Uterus (tissue), 4 donors: ENCODE measurements at places on chromosomes 2 and 18.

DNA sequence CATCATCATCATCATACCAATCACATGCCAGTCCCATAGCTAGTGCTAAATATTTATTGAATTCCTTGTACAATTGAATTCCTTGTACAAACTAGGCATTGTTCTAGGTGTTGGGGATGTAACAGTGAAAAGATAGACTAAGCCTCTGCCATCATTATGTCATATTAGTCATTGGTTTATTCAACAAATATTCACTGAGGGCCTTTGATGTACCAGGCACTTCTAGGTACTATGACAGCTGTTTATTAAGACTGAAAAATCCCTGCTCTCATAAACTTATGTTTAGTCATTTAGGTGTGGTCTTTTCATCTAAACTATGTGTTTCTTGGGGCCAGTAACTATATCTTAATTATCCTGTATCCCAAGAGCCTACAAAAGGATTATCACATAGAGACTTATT is 412.3 kb upstream of the ETAA1 start:
- no peaks in the 10 kb centered on the region for H3K27me3 ChIP-seq
- no peak for DNase-seq

GRCh38 chr2:84880645-84881521 is at the start of gene TRABD2A:
TRABD2A (minus strand) TSS chr2:84881084; CDS start chr2:84881039, 45 bp downstream.
- DNase-seq: no peak
- H3K27me3 ChIP-seq: no peaks in the 10 kb centered on the region
- no peaks in the 10 kb centered on the region for H3K36me3 ChIP-seq
- H3K4me3 ChIP-seq: peak within 1 kb of the TSS; percentile 43
- H3K4me1 ChIP-seq: peaks cover 20% of the 10 kb centered on the region
- no peak within 1 kb of the TSS for H3K27ac ChIP-seq

GRCh38 chr2:221085936-221086335 is 486.2 kb downstream of the EPHA4 start:
- no peaks in the 10 kb centered on the region for H3K4me1 ChIP-seq
- no peaks in the 10 kb centered on the region for H3K27me3 ChIP-seq
- DNase-seq: no peak
- H3K27ac ChIP-seq: no peak overlapping the region
- H3K36me3 ChIP-seq: no peaks in the 10 kb centered on the region

GRCh38 chr2:158357699-158358098 is 98.9 kb downstream of the CCDC148 start:
- no peak overlapping the region for H3K4me3 ChIP-seq
- no peaks in the 10 kb centered on the region for H3K27me3 ChIP-seq
- H3K36me3 ChIP-seq: no peaks in the 10 kb centered on the region
- no peaks in the 10 kb centered on the region for H3K4me1 ChIP-seq
- H3K27ac ChIP-seq: no peak overlapping the region

DNA sequence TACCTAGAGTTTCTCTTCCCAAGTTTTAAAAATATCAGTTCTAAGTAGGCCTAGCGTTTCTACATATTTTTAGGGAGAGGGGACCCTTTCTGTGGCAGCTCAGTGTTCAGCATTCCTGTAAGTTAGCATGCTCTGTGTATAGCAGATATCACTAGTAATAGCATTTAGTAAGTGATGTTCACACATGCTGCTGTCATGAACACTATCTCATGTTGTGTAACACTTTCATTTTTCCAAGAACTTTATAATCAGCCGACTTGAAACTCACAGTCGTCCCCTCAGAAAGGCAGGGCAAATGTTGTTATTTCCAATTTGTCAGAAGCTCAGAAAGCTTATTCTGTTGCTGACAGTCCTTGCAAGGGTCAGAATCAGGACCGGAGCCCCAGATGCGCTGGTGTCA is 267.7 kb downstream of the ALPK2 start:
- no peak for DNase-seq
- H3K27me3 ChIP-seq: no peaks in the 10 kb centered on the region
- H3K4me1 ChIP-seq: no peaks in the 10 kb centered on the region
- peak overlapping the region; percentile 79 for H3K27ac ChIP-seq
- H3K36me3 ChIP-seq: no peaks in the 10 kb centered on the region

DNA sequence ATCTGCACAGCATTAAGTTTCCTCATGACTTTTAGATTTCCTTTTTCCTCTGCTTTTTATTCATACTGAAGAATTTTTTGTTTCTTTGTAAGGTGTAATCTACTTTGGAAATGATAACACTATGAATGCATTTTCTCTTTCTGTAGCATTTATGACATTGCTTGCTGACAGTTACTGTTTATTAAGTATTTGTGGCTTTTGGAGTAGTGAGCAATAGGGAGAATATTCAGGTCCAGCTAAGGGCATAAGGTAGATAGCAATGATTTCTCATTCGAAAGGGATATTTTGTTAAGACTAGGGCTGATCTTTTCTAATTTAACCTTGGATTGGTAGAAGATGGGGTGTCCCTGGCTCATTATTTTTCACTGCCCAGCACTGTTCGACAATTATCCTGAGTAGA is 80.3 kb downstream of the XRCC5 start:
- H3K27ac ChIP-seq: no peak overlapping the region
- H3K27me3 ChIP-seq: no peaks in the 10 kb centered on the region
- H3K36me3 ChIP-seq: no peaks in the 10 kb centered on the region
- DNase-seq: no peak
- H3K4me3 ChIP-seq: no peak overlapping the region

GRCh38 chr18:59607471-59607870 is 89.8 kb downstream of the CCBE1 start:
- H3K36me3 ChIP-seq: no peaks in the 10 kb centered on the region
- no peak for DNase-seq
- no peak overlapping the region for H3K27ac ChIP-seq
- no peak overlapping the region for H3K4me3 ChIP-seq

DNA sequence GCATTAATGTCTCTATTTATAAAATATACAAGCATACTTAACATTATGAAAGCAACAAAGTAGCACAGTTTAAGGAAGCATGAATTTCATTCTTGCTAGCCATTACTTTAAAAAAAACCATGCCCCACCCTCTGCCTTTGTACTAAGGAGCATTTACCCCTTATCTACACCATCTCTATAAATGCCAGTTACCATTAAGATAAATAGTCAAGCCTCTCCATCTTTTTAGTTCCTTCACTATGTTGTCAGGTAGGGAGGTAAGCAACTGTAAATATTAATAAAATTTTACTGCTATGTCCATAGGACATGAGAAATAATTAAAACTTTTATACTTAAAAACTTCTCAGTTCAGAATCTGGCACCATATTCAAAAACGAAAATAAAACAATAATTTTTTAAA is 42.1 kb downstream of the ROCK1 start:
- H3K4me1 ChIP-seq: no peaks in the 10 kb centered on the region
- no peak for DNase-seq
- H3K4me3 ChIP-seq: no peak overlapping the region
- no peaks in the 10 kb centered on the region for H3K27me3 ChIP-seq

DNA sequence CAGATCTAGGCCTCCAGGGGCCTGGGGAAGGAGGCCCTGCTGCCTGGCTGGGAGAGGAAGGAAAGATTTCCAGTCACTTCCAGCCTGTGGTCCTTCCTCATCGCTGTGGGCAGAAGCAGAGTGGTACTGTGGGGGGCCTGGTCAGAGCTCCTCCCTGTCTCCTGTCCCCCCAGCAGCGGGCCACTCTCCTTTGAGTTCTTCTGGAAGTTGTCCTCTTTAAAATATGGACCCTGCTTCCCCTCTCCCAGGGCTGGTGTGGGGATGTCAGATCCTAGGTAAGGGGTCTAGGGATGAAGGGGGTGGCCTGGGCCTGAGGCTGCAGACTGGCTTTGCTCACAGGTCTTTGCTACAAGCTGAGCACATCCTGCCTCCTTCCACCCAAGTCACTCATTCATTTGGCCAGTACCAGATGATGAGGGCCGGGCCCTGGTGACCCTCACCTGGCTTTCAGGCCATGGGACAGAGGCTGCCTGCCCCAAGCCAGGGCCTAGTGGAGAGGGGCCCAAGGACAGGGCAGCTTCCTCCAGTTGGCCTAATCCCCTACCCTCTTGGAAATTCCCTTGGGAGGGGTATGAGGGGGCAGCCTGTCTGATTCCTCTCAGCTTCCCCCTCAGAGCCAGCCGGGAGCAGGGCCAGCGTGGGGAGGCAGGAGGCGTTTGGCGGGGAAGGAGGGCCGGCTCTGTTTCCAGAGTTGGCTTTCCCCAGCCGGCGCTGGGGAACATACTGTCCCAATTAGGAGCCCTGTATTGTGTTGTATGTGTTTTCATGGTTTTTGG is 231.9 kb downstream of the DYSF start:
- H3K27me3 ChIP-seq: no peaks in the 10 kb centered on the region
- H3K36me3 ChIP-seq: no peaks in the 10 kb centered on the region
- no peaks in the 10 kb centered on the region for H3K4me1 ChIP-seq
- H3K4me3 ChIP-seq: no peak overlapping the region

DNA sequence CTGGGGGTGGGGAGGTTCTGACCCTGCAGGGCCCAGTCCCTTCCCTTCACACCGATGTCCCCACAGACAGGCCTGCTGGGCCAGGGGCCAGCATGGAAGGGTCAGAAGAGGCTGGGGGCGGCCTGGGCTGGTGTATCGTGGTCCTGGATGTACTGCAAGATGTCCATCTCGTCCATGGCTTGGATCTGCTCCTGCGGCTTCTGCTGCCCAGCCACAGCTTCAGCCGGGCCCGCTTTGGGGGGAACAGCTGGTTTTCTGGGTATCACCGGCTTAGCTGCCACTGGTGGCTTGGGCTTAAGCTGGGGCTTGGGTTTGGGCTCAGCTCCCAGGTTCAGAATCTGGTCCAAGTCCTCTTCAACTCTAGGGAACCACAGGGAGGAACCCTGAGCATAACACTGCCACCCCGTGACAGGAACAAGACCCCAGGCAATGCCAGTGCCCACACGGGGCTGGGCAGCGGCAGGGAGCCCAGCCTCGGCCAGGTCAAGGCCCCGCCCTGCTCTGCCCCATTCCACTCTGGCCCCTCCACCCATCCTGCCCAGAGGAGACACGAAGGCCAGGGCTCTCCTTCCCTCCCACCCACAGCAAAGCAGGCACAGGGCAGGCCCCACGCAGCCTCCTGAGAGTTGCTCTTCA is 31.9 kb downstream of the HS1BP3 start:
- peak overlapping the region; percentile 95 for H3K27ac ChIP-seq
- H3K4me1 ChIP-seq: peaks cover 25% of the 10 kb centered on the region
- no peaks in the 10 kb centered on the region for H3K27me3 ChIP-seq
- no peaks in the 10 kb centered on the region for H3K36me3 ChIP-seq

- H3K27me3 ChIP-seq: no peaks in the 10 kb centered on the region
- DNase-seq: no peak
Measured at GRCh38 chr18:74644713-74645112, 47.0 kb downstream of the ZNF407 start.

DNA sequence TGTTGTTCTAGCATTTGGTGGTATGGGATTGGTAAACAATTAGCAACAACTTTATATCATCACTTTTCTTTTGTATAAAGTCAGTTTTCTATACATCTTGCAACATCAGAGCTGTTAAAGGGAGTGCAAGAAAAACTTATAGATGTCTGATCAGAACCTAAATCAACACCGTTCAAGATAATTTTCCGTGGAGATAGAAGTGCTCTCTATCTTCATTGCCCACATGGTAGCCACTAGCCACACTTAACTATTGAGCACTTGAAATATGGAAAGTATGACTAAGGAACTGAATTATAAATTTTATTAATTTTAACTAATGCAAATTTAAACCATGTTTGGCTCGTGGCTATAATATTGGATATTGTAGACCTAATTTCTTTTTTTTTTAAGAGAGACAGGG is 5.2 kb downstream of the TTC27 start:
- no peak overlapping the region for H3K4me3 ChIP-seq
- H3K4me1 ChIP-seq: peaks cover 4% of the 10 kb centered on the region
- no peak for DNase-seq
- H3K27ac ChIP-seq: no peak overlapping the region
- H3K36me3 ChIP-seq: no peaks in the 10 kb centered on the region
- no peaks in the 10 kb centered on the region for H3K27me3 ChIP-seq

DNA sequence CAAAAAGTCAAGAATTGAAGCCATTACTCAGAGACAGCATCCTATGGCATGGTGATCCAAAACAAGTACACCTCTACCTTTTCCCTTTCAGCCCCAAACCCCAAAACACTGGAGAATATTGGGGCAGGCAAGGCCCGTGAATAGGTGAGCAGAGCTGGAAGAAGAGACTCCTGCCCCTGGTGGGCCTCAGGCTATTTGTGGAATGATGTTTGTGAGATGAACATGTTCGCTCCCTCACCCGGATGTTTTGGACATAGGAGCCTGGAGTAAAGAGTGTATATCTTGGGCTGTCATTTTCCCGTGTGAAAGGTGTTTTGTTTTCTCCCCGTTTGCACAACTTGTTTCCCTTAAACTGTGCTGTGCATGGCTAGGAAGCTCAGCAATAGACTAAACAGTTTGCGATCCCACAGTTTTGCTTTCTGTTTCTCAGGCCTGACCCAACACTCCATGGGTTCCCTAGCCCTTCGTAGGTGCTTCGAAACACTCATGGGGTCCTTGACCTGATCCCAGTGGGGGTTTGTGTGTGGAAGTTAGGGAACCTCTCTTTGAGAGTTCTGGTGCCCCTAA is 136.5 kb upstream of the TNP1 start:
- H3K4me1 ChIP-seq: no peaks in the 10 kb centered on the region
- no peaks in the 10 kb centered on the region for H3K27me3 ChIP-seq
- H3K36me3 ChIP-seq: no peaks in the 10 kb centered on the region
- DNase-seq: no peak
- H3K27ac ChIP-seq: no peak overlapping the region

DNA sequence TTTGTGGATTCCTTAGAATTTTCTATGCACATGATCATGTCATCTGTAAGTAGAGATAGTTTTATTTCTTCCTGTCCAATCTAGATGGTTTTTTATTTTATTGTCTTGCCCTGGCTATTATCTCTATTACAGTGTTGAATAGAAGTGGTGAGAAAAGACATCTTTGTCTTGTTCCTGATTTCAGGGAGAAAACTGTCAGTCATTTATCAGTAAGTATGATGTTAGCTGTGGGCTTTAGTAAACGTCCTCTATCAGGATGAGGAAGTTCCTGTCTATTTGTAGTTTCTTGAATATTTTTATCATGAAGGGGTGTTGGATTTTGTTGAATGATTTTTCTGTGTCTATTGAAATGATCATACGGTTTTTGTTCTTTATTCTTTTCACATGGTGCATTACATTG is 5.3 kb downstream of the PLEKHH2 start:
- H3K36me3 ChIP-seq: no peaks in the 10 kb centered on the region
- no peak overlapping the region for H3K27ac ChIP-seq
- peaks cover 7% of the 10 kb centered on the region for H3K4me1 ChIP-seq
- no peak for DNase-seq
- H3K27me3 ChIP-seq: no peaks in the 10 kb centered on the region

- no peak for DNase-seq
- no peaks in the 10 kb centered on the region for H3K27me3 ChIP-seq
- H3K4me3 ChIP-seq: no peak overlapping the region
- no peaks in the 10 kb centered on the region for H3K36me3 ChIP-seq
- H3K27ac ChIP-seq: no peak overlapping the region
- H3K4me1 ChIP-seq: no peaks in the 10 kb centered on the region
Measured at GRCh38 chr2:241817126-241817820, 8.3 kb downstream of the NEU4 start.

GRCh38 chr2:216679658-216680024 is 15.7 kb downstream of the IGFBP5 start:
- H3K27ac ChIP-seq: peak overlapping the region; percentile 81
- no peaks in the 10 kb centered on the region for H3K27me3 ChIP-seq
- H3K4me3 ChIP-seq: no peak overlapping the region
- no peaks in the 10 kb centered on the region for H3K36me3 ChIP-seq
